Stimulated activated CD4-positive, alpha-beta T cell treated with anti-CD3 and anti-CD28 coated beads, Interleukin-15, amount 100 ng/mL, for 1 hour (primary cell): ENCODE measurements at places on chromosomes 1 and 21.

DNA sequence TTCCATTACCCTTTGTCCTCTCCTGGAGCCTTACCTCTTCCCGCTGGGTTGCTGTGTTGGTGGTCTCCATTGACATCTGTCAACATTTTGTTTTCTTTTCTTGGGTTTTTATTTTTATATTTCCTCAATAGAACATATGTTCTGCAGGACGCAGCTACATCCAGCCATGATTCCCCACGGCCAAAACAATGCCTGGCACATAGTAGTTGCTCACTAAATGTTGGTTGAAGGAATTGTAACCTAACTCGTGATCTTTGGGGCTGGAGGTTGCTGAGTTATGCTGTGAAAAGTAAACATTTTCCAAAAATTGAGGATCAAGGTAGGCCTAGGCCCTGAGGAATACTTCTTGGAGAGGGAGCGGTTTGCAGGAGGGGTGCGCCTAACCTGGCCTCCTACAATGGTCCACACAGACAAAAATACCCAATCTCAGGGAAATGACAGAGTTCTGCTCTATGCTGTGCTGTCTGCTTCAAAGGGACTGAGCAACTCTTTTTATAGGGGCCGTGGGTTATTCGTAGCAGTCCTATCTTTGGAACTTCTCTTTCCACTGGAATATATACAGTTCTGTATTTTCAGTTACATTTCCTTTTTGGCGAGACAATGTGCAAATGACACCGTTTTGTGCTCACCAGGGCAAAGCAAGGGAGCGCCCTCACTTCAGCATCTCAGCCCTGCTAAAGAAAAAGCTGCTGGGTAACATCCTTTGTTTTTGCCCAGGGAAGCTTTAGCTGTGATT lies 1.4 kb downstream of the PDPN start:
- DNase-seq, result no peak

- no peak for DNase-seq
These were observed 478.5 kb upstream of the DEPDC1 start for GRCh38 chr1:68975212-68975933.

DNA sequence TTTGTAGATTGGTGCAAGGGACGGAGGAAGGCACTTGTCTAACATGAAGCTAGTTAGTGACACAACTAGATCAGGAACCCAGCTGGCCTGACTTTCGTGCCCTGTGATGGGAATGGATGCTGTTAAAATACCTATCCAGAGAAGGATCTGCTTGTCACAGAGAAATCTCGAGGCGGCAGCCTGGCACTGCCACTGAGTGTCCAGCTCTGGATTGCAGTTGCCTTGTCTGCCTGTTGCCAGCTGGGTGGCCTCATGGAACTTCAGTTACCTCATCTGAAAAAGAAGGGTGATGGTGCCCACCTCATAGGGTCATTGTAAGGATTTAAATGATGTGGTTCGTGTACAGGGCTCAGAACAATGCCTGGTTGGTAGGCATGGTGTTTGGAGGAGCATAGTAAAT lies 2.4 kb upstream of the PKP1 start:
- DNase-seq, result no peak

GRCh38 chr1:116486424-116486823 lies 84.4 kb downstream of the CD58 start:
- DNase-seq, result no peak

GRCh38 chr1:32878183-32878582 lies 7.5 kb upstream of the FNDC5 start:
- DNase-seq, result no peak

DNA sequence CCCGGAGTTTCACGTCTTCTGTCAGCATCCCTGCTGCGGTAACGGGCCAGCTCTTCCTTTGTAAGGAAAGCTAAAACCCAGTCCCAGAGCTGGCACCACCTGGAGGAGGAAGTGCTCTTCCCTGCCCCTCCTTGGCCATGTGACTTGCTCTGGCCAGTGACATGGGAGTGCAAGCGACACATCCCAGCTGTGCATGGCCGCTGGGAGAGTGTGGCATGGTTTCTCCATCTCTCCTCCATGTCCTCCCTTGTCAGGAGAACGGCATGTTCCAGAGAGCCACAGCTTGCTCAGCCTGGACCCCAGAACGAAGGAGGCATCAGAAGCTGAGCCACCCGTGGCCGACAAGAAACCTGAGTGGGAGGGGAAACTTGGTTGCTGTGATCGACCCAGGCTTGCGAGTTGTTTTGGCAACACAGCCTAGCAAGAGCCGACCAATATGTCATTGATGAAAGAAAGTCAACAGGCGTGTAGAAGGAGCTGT lies 2.7 kb upstream of the PRXL2B start:
- DNase-seq, result no peak

DNA sequence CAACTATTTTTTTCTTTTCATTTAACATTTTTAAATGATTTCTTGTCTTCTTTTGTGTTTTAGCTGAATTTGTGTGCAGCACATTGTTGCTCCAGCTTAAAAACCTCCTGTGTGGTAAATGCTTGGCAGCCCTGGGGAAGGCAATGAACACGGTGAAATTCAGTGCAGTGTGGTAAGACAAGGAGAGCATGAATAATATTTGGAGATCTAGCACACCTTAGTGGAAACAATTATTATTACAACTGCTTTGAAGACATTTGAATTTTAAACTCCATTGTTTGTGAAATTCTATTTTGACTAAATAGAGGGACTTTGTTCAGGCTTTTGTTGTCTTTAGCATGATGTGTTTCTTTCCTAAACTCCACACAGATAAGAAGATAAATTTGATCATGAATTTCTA lies 242.6 kb upstream of the CXADR start:
- DNase-seq, result no peak

- no peak for DNase-seq
These were observed 246.5 kb downstream of the TOMM20 start for GRCh38 chr1:234881893-234882771.

- DNase-seq, result no peak
These were observed 23.6 kb downstream of the RUNX1 start for GRCh38 chr21:35025206-35026152.

DNA sequence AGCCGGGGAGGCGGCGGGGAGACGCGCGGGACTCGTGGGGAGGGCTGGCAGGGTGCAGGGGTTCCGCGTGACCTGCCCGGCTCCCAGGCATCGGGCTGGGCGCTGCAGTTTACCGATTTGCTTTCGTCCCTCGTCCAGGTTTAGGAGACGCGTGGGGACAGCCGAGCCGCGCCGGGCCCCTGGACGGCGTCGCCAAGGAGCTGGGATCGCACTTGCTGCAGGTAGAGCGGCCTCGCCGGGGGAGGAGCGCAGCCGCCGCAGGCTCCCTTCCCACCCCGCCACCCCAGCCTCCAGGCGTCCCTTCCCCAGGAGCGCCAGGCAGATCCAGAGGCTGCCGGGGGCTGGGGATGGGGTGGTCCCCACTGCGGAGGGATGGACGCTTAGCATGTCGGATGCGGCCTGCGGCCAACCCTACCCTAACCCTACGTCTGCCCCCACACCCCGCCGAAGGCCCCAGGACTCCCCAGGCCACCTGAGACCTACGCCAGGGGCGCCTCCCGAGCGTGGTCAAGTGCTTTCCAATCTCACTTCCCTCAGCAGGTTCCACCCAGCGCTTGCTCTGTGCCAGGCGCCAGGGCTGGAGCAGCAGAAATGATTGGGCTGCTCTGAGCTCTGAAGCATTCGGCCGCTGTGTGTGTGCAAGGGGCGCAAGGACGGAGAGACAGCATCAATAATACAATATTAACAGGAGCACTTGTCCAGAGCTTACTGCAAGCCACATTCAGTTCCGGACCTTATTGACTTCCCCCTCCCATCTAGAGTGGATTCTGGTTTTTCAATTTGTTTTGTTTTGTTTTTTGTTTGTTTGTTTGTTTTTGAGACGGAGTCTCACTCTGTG lies 10.3 kb downstream of the SIM2 start:
- no peak for DNase-seq

GRCh38 chr1:204417074-204417997 lies 5.7 kb upstream of the PPP1R15B start:
- DNase-seq, result no peak

DNA sequence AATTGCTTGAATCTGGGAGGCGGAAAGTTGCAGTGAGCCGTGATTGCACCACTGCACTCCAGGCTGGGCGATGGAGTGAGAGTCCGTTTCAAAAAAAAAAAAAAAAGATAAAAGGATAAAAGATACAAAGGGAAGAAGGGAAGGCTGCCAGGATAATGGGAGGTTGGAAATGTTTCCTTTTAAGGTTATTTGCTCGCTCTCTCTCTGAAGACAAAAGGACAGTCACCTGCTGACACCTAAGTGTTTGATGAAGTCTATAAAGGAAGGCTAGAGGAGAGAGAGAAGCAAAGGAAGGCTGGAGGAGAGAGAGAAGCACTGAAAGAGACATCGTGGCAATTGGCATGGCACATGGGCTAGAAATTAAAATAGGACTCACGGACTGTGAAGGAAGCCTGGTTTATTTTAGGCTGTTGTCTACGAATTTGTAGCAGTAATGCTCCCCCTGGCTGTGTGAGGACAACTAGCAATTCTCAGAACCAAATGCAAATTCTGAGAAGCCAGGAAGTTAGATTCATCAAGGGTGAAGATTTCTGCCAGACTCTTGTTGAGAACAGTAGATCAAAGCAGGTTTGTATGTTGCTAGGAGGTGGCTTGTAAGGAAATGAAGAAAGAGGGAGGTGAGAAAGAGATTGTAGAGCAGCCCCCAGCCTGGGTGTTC lies 154.2 kb downstream of the ZP4 start:
- DNase-seq, result no peak

GRCh38 chr1:230120921-230121381 lies 53.9 kb downstream of the GALNT2 start:
- no peak for DNase-seq

- no peak for DNase-seq
These were observed 77.5 kb upstream of the CSF3R start for GRCh38 chr1:36560177-36560576.

- DNase-seq, result no peak
These were observed 18.7 kb downstream of the TNFRSF8 start for GRCh38 chr1:12081648-12082396.

DNA sequence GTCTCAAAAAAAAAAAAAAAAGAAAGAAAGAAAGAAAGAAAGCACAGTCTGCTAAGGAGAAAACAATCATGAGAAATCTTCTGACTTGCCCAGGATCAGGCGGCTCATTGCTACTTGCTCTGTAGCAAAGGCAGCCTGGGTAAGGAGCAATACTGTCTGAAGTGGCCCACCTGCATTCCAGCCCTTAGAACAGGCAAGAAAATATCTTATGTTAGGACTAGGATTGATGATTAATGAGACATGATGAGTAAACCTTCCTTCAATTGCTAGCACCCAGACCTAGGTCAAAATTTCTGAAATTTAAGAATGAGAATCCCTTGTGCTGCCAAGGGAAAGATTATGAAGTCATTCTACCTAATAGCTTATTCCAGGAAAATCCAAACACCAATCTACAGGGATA lies 140.8 kb downstream of the DSCAM start:
- no peak for DNase-seq

- no peak for DNase-seq
These were observed 10.9 kb downstream of the YARS1 start for GRCh38 chr1:32806290-32806689.

- DNase-seq, result no peak
These were observed 7.9 kb downstream of the CEPT1 start for GRCh38 chr1:111147948-111148347.

DNA sequence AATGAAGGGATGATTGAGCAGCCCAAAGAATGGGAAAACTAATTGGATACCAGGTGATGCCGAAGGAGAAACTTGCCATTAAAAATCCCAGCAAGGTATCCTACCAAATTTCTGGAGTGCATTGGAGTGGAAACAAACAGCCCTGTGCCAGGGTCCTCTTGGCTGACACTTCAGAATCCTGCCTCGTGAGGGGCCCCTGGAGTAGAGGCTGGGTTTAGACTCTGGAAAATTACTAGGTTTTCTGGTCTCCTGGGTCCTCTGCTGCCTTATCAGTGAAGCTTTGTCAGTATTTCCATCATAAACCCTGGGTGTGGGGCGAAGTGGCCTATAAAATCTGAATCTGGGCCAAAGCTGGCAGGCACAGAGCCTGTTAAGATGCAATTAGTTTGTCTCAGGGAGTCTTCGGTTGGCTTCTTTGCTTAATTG lies 289.2 kb upstream of the USP24 start:
- no peak for DNase-seq

- DNase-seq, result no peak
These were observed 170.0 kb downstream of the FCRL5 start for GRCh38 chr1:157382351-157382750.

GRCh38 chr1:54112705-54113368 lies 40.0 kb downstream of the CDCP2 start:
- DNase-seq, result no peak

- DNase-seq, result peak; percentile 13
These were observed 177.3 kb downstream of the CAMTA1 start for GRCh38 chr1:6962478-6962995.

- no peak for DNase-seq
These were observed 265.9 kb upstream of the C1orf105 start for GRCh38 chr1:172154551-172154950.

GRCh38 chr1:6094246-6094645 lies 48.6 kb downstream of the KCNAB2 start:
- no peak for DNase-seq

- DNase-seq, result no peak
These were observed 1.5 kb downstream of the C1orf159 start for GRCh38 chr1:1114431-1114830.

DNA sequence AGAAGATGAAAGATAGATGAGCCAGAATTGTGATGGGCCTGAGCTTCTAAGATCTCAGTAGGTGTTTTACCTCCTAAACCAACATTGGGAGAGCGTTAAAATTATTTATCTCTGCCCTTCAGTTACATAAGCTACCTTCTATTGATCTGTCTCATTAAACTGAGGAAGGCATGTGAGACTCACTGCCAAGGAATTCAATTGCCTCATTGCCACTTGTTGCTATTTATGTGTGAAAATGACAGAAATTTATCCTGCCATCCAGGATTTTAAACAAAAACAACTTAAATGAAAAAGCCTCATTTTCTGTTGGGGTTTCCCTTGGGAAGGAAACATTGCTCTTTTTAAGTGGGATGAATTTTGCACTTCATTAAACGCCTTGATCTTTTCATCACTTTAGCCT lies 78.7 kb upstream of the RUNX1 start:
- DNase-seq, result no peak

DNA sequence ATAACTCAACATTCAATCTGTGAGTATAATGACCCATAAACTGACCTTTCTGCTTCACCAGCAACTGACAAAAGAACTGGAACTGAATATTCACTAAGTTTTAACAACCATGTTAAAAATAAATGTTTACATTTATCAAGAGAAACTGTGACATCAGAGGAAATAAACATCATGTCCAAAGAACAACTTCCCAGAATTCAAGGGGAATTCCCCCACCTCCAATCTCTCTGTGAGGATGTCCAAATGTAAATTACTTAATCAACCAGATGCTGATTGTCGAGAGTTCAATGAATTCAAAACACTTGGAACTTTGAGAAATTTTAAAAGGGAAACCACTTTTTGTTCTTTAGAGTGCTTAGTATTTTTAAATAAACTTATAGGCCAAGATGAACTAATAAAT lies 365.6 kb upstream of the ADGRL2 start:
- DNase-seq, result no peak

- DNase-seq, result no peak
These were observed 6.2 kb upstream of the ASPM start for GRCh38 chr1:197152662-197153061.

DNA sequence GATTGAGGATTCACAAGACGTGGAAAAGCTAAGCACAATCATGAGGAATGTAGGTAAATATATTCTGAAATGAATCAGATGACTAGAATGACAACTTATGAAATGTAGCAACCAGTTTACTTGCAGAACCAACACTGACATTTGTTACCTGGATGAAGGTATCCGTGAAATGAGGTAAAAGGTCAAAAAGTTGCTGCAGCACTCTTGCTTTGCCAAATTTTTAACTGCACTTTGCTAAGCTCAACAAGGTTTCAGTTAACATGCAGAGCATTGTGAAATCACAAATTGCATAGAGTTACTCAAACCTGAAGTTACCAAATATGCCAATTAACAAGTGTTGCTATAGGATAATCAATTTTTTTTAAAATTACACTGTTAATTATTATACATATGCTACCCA lies 1280.1 kb downstream of the KCNT2 start:
- DNase-seq, result no peak
